ELR (cell line): ENCODE measurements at places on chromosomes 6 and 20.

- no peak for DNase-seq
Observed at GRCh38 chr20:6614836-6615235, 152.7 kb upstream of the BMP2 start.

- DNase-seq = no peak
Observed at GRCh38 chr20:1196634-1197033, 6.6 kb upstream of the C20orf202 start.

GRCh38 chr20:62838128-62838891 is 21.5 kb downstream of the COL9A3 start:
- no peak for DNase-seq

DNA sequence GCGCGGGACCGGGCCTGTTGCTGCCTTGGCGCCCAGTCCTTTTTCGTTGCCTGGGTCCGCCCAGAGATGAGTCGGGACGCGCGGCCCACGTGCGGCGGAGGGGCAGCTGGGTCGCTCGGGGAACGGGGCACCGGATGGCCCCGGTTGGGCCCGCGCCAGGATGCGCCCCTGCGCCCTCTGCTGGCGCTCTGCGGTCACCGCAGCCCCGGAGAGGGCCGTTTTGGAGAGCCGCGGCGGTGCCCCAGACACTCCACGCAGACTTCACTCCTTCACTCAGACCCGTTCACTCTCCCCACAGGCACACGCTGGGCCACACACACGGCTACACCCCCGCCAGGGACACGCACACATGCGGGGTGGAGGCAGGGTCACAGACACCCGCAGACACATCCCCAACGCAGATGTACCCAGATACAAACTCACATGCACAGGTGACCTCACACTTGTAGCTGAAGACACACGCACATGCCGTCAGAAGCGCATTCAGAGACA is 38.8 kb downstream of the SRC start:
- peak; percentile 78 for DNase-seq

DNA sequence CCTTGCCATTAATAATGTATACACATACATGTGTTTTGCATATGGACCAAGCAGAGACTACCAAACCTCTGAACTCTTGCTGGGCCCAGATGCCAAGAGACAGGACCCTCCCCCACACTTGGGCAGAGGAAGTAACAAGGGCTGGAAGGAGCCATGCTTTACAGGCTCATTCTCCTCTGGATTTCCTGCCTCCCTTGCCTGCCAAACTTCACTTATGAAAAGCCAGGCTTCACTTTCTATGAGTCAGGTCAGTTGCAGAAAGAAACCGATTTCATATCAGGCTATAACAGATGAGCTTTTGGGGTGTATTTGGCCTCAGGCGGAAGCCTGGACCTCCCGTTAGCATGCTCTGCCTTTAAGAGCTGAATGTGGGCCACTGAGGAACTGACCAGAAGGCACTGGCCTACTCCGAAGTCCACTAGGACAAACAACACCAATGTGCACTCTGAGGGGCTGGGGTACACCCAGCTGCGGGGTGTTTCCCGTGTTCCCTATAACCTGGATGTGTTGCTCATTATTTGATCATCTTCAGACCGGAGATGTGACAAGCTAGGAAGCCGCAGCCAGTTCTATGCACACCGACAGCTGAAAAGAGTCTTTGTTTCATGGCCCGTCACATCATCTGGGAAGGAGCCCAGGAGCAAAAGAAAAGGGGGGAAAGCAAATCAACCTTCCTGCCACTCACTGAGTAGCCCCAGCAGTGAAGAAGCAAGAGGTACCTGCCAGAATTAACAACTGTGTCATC is 28.5 kb downstream of the HAO1 start:
- no peak for DNase-seq

DNA sequence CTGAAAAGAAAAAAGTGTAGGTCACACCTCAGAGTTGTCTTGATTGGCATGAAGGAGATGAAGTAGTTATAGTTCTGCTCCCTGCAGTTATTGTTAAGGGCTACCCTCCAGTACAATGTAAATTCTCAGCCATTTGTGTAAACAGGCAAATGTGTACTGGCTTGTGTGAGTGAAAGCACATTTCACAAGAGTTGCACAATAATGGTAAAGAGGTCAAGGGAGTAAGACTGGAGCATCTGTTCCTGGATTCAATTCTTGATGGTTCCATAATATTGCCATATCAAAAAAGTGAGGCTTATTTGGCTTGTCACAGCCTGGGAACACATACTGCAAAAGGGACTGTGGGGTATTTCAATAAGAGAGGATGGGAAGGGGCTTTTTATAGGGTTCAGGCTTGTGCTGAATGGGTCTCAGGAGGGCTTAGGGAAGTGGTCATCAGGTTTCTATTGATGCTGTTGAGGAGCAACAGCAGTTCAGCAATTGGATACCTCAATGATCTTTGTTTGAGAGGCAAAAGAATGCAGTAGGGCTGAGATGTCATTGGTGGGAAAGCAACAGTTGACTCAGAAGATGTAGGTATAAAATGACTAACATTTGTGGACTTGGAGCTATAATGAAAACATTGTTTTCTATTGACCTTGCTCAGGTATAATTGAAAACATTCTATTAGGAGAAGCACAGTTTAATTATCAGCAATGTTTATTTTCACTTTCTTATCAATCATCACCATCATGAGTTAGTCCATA is 402.6 kb downstream of the BCKDHB start:
- DNase-seq = no peak

- no peak for DNase-seq
Observed at GRCh38 chr20:39082622-39083398, 120.7 kb downstream of the DHX35 start.

- no peak for DNase-seq
Observed at GRCh38 chr20:24670341-24670872, 201.0 kb downstream of the SYNDIG1 start.

GRCh38 chr6:53944091-53944490 is 149.3 kb downstream of the LRRC1 start:
- no peak for DNase-seq

DNA sequence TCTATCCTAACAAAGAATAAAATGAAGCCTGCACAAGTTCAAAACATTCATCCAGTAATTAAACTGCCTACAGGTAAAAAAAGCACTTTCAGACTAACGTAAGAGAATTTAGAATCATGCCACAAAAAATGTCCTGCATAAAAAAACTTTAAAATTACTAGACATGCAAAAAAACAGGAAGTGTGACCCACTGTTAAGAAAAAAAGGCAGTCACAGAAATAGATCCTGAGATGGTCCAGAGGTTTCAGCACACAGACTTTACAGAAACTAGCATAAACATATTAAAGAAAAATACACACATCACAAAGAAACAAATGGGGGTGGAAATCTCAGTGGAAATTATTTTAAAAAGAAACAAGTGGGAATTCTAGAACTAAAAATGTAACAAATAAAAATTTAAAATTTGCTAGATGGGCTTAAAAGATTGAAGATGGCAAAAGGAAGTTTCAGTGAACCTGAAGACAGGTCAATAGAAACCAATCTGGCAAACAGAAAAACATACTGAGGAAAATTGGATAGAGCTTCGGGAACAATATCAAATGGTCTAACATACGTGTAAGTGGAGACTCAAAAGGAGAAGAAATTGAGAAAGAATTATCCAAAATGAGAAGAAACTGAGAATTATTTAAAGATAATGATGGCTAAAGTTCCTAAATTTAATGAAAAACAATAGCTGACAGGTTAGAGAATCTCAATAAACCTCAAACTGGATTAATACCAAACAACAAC is 3.4 kb upstream of the ZNF133 start:
- DNase-seq = peak; percentile 12

DNA sequence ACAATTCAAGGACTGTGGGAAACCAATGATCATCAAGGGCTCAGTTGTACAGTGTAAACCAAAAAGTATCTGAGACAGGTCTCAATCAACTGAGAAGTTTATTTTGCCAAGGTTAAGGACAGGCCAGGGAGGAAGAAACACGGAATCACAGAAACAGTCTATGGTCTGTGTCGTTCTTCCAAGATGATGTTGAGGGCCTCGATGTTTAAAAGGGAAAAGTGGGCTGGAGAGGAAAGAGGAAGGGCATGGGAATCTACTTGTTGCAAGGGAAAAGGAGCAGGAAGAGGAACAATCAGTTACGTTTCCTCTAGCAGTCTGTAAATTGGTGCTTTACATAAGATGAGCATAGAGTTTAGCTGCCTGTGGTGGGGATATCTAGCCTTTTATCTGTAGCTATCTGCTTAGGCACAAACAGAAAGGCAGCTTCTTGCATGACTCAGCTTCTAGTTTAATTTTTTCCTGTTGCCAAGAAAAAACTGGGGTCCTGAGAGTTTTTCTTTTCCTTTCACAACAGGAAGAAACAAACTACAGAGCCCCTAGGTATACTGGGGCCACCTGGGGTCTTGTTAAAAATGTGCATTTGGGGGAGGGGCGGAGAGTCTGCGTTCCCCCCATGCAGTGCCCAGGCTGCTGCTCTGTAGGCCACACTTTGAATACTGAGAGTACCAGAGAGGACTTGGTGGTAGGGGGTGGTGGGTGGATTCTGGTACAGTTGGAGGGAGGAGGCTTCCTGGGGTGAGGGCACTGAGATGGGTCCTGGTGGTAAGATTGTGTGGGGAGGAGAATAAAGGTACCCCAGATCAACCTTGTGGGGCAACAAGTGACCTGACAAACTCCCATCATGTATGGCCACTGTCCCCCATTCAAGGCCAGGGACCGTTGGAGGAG is 35.3 kb upstream of the EZR start:
- peak; percentile 75 for DNase-seq

DNA sequence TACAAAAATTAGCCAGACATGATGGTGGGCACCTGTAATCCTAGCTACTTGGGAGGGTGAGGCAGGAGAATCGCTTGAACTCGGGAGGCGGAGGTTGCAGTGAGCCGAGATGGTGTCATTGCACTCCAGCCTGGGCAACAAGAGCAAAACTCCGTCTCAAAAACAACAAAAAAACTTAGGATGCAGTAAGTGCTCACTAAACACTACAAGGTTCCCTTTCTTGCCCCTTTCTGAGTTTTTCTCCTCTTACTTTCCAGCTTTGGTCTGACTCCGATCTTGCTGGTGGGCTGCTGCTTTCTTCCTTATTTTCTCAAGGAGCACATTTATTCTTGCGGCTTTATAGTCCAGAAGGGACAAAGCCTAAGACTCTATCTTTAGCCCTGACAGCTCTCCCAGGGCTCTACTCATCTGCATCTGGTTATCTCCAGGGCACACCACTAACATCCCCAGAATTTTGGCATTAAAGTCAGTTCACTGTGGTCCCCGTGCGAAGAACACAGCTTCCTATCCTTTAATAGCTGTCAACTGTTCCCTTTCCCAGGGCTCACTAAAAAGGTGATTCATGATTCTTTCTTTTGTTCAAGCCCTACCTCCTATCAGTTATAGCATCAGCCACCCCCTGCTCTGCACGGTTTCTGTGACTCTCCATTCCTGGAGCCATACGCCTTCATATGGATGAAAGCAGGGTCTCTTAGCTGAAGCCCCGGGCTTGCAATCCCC is 17.1 kb upstream of the RPN2 start:
- DNase-seq = no peak

DNA sequence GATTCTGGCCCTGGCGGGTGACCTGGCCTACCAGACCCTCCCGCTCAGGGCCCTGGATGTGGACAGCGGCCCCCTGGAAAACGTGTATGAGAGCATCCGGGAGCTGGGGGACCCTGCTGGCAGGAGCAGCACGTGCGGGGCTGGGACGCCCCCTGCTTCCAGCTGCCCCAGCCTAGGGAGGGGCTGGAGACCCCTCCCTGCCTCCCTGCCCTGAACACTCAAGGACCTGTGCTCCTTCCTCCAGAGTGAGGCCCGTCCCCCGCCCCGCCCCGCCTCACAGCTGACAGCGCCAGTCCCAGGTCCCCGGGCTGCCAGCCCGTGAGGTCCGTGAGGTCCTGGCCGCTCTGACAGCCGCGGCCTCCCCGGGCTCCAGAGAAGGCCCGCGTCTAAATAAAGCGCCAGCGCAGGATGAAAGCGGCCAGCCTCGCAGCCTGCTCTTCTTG is 868 bp upstream of the SLC2A4RG start:
- DNase-seq = no peak

DNA sequence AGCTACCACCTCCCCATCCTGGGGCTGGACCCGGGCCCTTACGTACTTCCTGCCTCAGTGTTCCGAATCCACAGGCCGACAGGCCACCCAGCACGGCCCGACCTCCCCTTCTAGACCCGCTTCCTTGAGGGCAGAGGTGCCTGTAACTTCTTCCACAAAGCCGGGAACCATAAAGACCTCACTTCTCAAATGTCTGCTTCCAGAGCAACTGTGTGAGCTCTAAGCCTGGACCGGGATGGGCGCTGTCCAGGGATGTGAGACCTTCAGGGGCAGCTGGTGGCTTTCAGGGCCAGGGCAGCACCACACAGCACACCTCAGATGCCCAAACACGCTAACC is 9.3 kb downstream of the SLC2A4RG start:
- DNase-seq = no peak

- peak; percentile 53 for DNase-seq
Observed at GRCh38 chr6:35948725-35949124, 27.8 kb upstream of the SRPK1 start.

DNA sequence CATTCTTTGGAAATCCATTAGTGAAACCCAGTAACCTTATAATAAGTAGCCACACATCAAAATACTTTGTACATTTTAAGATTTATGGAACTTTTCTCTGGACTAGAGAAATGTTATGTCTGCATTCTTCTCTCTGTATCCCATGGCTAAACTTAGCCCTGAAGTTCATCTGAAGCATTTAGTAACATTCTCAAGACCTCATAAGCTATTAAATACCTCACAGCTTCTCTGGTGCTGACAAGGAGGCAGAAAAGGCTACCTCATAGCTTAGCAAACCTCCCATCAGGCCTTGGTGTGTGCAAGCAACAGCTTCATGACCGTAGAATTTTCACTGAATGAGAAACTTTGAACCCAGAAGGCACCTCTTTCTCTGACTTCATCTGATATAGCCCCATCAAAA is 38.9 kb upstream of the HDGFL1 start:
- DNase-seq = no peak

- no peak for DNase-seq
Observed at GRCh38 chr6:527989-528673, 128.8 kb downstream of the HUS1B start.

DNA sequence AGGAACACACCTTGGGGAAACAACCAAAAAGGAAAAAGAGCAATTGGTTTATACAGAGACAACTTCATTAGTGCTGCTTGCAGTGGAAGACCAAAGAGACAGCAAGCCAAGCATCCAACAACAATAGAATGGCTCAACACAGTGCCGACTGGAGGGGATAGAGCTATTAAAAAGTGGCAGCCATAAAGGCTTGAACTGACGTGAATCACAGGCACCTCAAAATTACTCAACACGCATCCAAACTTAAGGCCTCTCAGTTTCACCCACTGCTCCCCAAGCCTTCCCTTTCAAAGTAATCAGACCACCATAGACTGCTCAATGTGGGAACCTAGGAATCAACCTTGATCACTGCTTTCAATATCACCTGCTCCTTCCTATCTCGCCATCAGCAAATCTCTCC is 9.7 kb downstream of the TNFRSF21 start:
- DNase-seq = no peak

GRCh38 chr6:125153391-125154117 is at the start of gene TPD52L1:
Gene TPD52L1 (plus strand): TSS chr6:125153773. CDS start chr6:125153952, 179 bp downstream.
- peak; percentile 71 for DNase-seq

- no peak for DNase-seq
Observed at GRCh38 chr20:59250293-59250692, 50.1 kb upstream of the EDN3 start.
